ENCODE measurements at places on chromosomes 1 and 21.

DNA sequence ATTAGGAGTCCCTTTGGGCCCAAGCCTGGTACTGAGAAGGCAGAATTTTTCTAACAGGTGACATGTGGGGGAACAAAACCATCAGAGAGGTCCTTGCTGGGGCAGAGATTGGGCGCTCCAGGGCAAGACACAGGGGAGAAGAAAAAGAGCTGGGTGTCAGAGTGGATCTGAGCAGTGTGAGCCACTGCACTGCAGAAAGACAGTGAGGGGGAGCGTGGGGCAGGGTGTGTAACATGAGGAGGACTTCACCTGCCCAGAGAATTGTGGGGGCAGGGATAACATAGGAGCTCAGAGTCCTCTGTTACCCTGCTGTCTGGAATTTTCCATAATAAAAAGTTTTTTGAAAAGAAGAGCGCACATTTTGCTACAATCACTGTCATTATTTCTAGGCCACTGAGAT, 25.5 kb upstream of the CSF3R start:
- no peak for DNase-seq

GRCh38 chr1:89563957-89564604, 39.5 kb downstream of the LRRC8B start:
- DNase-seq = no peak

DNA sequence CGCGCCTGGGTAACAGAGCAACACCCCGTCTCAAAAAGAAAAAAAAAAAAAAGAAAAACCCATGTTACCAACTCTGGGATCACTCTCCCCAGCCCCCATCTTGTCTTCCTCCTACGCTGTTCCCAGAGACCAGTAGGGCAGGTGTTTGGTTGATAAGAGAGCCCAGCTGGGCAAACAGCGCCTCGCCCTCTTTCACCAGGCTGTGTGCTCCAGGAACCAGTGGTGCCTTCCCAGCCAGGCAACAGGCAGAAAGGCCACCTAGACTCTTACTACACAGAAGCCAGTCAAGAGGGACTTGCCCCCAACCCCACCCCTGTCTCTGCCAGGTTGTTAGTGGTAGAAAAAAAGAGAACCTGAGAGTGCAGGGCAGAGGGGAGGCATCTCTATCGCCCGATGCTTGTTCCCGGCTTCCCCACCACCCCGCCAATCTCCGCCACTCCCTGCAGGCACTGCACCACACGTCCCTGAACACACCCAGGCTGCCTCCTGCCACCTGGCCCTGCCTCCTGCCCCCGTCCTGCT, 14.0 kb upstream of the CTRC start:
- DNase-seq = no peak

DNA sequence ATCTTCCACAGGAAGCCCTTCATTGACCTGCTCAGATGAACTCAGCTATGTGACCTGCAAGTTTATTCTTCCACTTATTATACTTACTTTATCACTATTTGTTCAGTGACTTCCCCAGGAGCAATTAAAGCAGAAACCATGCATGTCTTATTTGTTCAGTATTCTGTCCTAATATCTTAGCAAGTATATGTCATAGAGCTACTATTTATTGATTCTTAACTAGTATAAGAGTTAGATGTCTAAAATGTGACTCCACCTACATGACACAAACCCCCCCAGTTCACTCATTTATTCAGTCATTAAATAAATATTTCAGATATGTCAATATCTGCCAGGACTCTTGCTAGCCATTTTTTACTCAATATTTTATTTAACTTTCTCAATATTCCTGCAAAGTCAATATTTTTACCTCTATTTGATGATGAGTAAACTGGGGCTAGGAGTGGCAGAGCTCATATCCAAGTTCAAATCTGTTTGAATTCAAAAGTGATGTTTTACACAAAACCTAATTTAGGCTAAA, 469.0 kb upstream of the USP24 start:
- DNase-seq = no peak

- DNase-seq = no peak
Measured at GRCh38 chr1:88773540-88774150, 89.6 kb downstream of the PKN2 start.

DNA sequence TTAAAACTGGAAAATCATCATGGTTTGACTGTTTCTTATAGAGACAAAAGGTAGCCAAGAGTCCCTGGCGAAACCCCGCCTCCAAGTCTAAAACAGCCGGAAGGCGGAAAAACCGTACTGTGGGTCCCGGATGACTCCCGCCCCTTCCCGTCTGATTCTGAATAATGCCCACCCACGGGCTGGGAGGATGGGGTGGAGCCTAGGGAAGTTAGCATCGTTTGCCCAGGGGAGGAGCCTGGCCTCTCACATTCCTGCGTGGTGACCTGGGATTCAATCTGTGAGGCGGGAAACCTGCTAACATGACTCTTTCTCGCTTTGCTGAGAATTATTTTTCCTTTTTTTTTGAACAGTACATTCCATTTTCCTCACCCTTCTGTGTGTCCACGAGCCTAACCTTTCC, 124.9 kb downstream of the KCNK1 start:
- DNase-seq = no peak

DNA sequence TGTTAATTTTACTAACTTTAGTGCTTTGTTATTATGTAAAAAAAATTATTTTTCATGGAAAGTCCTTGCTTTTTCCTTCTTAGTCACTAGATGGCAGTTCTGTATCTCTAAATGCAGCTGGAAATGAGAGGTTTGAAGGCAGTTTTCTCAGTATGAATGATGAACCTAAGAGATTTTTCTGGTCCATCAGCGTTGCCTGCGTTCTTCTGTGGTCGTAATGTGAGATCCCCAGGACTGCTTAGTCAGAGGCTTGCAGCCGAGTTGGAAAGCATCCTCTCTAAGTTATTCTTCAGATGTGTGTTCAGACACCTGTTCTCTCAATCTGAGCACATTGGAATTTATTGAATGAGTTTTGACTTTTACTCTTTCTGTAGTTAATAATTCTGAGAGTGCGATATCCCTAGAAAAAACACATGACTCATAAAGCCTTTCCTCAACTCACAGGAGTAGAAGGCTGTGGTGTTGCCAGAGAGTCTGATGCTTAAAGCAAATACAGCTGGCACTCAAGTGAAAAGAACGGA, 99.3 kb downstream of the FMN2 start:
- no peak for DNase-seq

- DNase-seq = no peak
Measured at GRCh38 chr1:3497521-3497920, 43.1 kb downstream of the ARHGEF16 start.

GRCh38 chr21:32184485-32184884, 94.4 kb downstream of the MIS18A start:
- no peak for DNase-seq

- DNase-seq = no peak
Measured at GRCh38 chr1:208644401-208645160, 400.4 kb upstream of the PLXNA2 start.

- DNase-seq = no peak
Measured at GRCh38 chr1:160293020-160293968, 8.4 kb upstream of the PEX19 start.

GRCh38 chr1:67861856-67862516, 28.7 kb upstream of the GNG12 start:
- no peak for DNase-seq

GRCh38 chr1:25774921-25775771, 24.8 kb upstream of the SELENON start:
- DNase-seq = no peak

GRCh38 chr1:26335774-26336476, 18.0 kb downstream of the CRYBG2 start:
- no peak for DNase-seq

DNA sequence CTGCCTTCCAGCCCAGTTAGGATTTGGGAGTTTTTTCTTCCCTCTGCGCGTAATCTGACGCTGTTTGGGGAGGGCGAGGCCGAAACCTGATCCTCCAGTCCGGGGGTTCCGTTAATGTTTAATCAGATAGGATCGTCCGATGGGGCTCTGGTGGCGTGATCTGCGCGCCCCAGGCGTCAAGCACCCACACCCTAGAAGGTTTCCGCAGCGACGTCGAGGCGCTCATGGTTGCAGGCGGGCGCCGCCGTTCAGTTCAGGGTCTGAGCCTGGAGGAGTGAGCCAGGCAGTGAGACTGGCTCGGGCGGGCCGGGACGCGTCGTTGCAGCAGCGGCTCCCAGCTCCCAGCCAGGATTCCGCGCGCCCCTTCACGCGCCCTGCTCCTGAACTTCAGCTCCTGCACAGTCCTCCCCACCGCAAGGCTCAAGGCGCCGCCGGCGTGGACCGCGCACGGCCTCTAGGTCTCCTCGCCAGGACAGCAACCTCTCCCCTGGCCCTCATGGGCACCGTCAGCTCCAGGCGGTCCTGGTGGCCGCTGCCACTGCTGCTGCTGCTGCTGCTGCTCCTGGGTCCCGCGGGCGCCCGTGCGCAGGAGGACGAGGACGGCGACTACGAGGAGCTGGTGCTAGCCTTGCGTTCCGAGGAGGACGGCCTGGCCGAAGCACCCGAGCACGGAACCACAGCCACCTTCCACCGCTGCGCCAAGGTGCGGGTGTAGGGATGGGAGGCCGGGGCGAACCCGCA, at the start of gene PCSK9:
Gene PCSK9, plus strand, starts transcription at position 207 of the 741 bp plus-strand sequence. Its CDS starts 290 bp downstream, at position 497.
- no peak for DNase-seq

- no peak for DNase-seq
Measured at GRCh38 chr1:117389284-117389683, 22.0 kb downstream of the MAN1A2 start.

- no peak for DNase-seq
Measured at GRCh38 chr1:64750875-64751274, 6.0 kb downstream of the RAVER2 start.

GRCh38 chr1:77514921-77515776, 167.3 kb downstream of the ZZZ3 start:
- no peak for DNase-seq

- DNase-seq = peak; percentile 56
Measured at GRCh38 chr21:22710721-22711120, 1712.5 kb downstream of the NCAM2 start.

- DNase-seq = no peak
Measured at GRCh38 chr1:16430606-16431005, 6.6 kb downstream of the SPATA21 start.

DNA sequence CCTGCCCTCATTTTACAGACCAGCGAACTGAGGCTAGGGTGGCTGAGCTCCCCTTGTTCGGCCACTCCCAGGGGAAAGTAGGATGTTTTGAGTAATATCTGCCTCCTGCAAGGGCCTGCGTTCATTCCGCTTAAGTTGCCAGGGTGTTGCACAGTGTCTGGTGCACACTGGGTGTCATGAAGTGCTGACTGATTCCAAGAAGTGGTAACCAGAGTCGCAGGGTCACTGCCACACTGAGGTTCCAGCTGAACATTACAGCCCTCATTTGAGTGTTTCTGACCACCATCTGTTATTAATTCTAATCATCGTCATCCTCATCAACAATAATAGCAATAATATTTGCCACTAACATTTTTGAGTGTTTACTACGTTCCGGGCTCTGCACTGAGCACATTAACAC, 250.6 kb downstream of the KAZN start:
- DNase-seq = no peak

DNA sequence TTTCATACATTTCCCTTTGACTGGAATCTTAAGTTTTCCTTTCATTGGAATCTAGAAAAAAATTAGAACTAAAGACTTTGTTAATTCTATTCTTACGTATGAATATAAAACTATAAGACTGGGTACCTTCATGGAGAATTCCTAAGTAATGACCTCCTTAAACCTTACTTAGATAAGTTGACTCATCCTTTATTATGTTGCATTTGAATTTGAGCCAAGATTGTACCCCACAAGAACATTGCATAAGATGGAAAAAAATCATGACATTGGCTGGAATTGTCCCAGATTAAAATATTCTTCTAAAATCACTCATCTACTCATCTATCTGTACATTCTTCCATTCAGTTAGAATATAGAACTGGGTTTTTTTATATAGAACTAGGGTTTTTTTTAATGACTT, 137.4 kb downstream of the C1orf21 start:
- no peak for DNase-seq

GRCh38 chr1:197198911-197199310, 52.4 kb upstream of the ASPM start:
- no peak for DNase-seq

DNA sequence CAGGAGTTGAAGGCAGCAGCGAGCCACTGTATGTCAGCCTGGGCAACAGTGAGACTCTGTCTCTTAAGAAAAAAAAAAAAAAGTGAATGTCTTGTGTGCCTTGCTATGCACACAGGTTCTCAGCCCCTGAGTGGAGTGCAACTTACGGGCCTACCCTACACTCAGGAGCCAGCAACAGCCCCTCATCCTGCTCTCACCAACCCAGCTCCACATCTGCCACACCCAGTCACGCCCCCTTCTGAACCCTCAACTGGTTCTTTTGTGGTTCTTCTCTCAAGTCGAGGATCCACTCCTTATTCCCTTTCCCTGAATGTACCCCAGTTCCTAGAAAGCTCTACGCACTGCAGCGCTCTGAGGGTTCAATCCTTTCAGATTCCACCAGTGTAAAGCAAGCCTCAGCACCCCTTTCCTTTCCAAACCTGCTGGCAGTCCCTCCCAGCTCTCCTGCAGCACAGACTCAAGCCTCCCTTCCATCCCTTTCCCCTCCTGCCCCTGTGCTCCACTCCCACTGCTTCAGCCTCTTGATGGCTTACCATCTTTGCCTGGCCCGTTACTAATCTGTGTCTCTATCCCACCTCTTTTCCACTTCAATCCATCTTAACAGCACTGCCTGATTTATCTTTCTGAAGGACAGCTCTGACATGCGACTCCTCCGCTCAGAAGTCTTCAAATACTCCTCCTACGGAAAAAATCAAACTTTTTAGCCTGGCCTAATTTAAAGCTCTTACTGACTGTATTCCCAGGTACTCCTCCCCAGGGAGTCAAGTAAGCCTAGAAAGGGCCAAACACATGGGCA, 38.1 kb downstream of the GNB1 start:
- no peak for DNase-seq

GRCh38 chr1:116574581-116575291, 3.9 kb upstream of the CD58 start:
- no peak for DNase-seq

- DNase-seq = no peak
Measured at GRCh38 chr21:42584296-42584641, 69.2 kb upstream of the PDE9A start.

GRCh38 chr1:237975903-237976302, 85.2 kb upstream of the ZP4 start:
- DNase-seq = no peak

DNA sequence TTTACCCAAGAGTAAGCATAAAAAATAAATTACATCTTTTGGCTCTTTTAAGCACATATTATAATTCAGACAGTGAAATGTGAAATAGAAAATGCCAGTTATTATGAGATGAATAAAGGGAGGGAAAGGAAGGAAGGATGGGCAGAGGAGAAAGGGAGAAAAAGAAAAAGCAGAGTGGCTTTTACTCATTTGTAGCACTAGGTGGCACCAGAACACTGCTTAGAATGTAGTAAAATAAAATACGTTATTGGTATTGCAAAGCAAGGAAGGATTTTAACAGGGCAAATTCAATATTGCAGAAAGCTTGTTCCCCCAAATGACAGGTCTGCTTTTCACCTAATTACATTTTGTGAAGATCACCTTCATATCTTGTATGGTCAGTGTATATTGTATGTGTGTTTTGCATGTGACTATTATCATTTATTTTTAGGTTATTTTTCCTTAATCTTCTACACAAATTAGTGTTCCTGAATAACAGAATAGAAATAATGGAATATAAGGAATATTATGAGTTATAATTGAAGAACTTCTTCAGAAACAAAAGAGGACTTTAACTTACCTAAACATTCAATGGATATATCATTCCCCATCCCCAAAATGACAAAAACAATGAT, 9.1 kb upstream of the PCNX2 start:
- DNase-seq = no peak
